HepG2 (cell line): ENCODE measurements at places on chromosomes 7 and 10.

- no peak for DNase-seq
Observed at GRCh38 chr7:131605280-131605878, 49.0 kb upstream of the PODXL start.

- peak; percentile 30 for DNase-seq
Observed at GRCh38 chr7:115707258-115708012, 323.1 kb downstream of the TFEC start.

DNA sequence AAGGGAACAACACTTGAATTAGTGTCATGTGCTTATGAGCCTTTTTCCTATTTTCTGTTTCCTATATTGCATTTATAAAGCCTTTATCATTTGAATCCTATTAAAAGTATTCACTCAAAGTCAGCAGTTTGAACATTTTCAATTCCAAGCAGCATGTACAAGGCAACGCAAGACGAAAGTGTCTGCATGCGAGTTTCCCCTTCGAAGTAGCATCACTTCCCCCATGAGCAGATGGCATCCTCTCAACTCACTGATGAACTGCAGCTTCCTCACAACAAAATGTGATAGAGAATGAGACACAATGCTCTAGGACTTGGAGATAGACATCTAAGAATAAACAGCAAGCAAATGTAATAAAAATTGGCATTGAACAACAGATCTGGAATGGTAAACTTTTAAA is 270.7 kb downstream of the PRPF18 start:
- no peak for DNase-seq

- no peak for DNase-seq
Observed at GRCh38 chr7:134651991-134652390, 5.3 kb downstream of the BPGM start.

GRCh38 chr7:39721919-39722597 is 98.7 kb downstream of the RALA start:
- DNase-seq = no peak

DNA sequence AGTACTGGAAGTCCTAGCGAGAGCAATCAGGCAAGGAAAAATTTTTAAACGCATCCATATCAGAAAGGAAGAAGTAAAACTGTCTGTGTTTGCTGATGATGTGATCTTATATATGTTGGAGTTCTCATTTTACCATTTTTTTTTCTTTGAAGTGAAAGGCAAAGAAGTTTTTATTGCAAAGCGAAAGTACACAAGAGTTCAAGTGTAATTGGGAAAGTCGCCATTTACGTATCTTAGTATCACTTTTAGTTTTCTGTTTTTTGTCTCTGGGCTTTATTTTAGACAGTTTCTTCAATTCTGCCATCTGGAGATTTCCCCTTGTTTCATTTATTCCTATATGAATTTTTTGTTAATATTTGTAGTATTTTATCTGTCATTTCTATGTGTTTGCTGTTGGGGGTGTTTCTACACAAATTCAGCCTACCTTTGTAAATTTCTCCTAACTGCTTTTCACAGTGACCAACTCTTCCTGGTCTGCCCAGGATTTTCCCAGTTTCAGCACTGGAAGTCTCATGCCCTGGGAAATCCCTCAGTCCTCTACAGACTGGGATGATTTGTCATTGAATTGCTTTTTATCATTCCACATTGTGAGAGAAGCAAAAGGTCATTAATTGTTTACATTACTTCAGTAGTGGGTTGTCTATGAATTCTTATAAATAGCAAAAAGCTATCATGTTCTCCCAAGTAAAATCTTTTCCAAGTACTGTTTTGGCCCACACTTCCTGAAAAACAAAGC is 23.2 kb downstream of the BET1 start:
- no peak for DNase-seq
